Substantia nigra (tissue), 51 donors: ENCODE measurements at places on chromosomes 2 and 18.

DNA sequence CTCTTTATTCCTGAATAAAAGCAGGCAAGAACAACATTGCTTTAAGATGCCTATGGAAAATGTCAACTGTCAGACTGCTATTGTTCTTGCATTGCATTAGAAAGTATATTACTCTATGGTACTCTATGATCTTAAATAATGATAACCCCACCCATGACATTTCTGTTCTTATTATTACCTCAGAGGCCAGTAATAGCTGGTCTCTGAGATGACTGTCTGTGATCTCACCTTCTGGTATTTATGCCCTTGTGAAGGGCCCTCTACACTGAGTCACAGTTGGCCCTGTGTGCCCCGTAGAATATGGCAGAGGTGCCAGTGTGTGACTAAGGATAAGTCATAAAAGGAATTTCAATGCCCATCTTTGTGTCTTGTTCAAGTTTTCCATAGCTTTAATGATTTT lies 61.0 kb downstream of the SPP2 start:
- no peak for DNase-seq

DNA sequence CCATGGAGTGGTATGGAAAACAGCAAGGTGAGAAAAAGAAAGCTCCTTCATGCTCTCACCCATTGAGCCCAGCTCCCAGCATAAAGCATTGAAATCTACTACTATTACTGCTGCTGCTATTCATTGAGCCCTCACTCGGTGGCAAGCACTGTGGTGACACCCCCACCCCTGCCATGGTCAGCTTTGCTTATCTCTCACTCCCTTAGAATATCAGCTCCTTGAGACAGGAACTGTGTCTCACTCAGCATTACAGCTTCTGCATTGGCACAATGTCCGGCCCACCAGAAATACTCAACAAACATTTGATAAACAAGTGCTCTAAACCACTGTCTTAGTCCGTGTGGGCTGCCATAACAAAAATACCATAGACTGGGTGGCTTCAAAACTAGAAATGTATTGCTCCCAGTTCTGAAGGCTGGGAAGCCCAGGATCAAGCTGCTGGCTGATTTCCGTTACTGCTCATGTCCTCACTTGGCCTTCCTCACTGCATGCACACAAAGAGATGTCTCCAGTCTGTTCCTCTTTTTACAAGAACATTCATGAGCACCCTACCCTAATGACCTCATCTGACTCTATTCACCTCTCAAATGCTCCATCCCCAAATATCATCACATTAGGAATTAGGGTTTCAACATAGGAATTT lies 116.3 kb downstream of the ZBTB7C start:
- DNase-seq = no peak

GRCh38 chr2:45212953-45213635 lies 203.8 kb upstream of the SIX2 start:
- no peak for DNase-seq

DNA sequence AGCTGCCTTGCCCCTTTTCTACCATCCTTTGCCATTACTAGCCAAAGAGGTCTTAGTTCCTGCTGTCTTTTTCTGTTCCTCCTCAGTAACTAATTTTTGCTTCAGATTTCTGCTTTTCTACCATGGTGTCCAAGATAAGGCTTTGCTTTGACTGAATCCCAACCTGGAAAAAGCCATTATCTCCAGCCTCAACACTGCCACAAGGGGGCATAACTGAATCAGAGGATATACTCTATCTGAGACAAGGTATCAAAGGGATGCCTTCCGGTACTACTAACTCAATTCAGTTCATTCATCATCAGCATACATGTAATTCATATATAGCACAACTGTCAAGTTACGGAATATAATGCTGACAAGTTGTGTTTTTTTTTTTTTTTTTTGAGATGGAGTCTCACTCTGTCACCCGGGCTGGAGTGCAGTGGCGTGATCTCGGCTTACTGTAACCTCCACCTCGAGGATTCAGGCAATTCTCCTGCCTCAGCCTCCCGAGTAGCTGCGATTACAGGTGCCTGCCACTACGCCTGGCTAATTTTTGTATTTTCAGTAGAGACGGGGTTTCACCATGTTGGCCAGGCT lies 11.4 kb downstream of the OSGEPL1 start:
- no peak for DNase-seq

- no peak for DNase-seq
Observed at GRCh38 chr2:216402751-216403150, 9.5 kb upstream of the SMARCAL1 start.

DNA sequence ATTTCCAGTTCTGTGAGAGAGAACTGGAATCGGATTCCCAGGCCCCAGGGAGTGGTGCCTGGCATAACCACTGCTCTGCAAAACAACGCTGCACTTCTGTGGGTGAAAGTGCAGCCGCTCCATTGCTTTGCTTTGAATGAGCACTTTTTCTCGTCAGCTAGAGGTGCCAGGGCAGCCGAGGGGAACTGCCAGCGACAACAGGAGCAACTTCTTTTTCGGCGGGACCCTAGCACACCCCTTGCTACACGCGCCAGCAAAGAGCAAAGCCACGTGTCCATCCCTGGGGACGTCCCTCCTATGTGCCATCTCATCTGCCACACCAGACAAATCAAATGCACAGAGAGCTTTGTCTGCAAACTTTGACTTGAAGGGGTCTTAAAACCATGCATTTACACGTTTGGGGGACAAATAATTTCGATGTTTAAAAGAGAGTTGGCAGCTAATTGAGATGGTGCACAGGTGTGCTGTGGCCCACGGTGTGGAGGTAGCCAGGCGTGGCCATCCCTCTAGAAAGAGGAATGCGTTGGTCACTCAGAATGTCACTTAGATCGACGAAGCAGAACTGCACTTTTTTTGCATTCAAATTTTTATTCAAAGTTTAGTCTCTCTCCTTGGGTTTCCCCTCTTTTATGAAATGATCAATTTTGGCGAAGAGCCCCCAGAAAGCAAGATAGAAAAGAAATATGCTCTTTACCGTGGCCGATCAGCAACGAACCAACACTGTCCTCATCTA lies 151.8 kb downstream of the MBP start:
- no peak for DNase-seq

DNA sequence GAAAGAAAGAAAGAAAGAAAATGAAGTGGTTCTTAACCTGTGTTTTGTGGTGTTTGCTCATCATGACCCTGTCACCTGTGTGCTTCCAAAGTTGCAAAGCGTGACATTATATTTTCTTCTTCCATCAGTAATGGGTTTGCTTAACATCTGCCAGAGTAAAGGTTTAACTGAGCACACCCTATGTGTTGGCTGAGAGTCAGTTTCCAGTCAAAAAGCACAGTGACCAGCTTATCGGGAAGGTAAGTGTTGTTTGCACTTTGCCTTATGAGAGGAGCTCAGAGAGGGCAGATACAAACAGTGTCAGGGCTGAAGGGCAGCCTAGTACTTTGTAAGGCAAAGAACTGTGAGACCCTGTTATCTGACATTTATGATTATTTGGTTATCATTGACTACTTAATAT lies 406.2 kb upstream of the CWC22 start:
- no peak for DNase-seq

DNA sequence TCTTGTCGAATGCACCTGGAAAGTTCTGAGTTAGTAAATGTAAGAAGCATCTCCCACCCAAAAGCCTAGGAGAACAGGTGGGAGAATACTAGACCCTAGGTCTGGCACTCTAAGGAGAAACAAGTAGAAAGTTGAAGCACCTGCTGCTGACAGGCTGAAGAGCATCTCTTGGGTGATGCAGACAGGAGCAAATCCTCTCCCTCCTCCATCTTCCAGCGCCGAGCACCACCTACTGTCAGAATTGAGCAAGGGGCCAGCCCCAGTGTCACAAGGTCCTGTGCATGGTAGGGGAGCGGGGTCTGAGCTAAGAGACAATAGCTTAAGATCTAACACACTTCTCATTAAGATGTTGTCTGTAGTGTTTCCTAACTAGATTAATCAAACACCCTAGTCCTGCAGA lies 52.9 kb downstream of the HK2 start:
- no peak for DNase-seq

- DNase-seq = no peak
Observed at GRCh38 chr2:65754219-65754618, 321.8 kb upstream of the SPRED2 start.

- DNase-seq = no peak
Observed at GRCh38 chr2:196260546-196260945, 89.2 kb upstream of the STK17B start.

DNA sequence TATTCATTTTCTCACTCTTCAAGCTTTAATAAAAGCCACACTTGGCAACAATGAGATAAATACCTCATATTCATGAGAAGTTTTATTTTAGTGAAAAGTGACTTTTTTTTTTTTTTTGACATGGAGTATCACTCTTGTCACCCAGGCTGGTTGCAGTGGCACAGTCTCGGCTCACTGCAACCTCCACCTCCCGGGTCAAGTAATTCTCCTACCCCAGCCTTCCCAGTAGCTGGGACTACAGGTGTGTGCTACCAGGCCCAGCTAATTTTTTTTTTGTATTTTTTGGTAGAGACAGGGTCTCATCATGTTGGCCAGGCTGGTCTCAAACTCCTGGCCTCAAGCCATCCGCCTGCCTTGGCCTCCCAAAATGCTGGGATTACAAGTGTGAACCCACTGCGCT lies 47.0 kb downstream of the FRZB start:
- no peak for DNase-seq

DNA sequence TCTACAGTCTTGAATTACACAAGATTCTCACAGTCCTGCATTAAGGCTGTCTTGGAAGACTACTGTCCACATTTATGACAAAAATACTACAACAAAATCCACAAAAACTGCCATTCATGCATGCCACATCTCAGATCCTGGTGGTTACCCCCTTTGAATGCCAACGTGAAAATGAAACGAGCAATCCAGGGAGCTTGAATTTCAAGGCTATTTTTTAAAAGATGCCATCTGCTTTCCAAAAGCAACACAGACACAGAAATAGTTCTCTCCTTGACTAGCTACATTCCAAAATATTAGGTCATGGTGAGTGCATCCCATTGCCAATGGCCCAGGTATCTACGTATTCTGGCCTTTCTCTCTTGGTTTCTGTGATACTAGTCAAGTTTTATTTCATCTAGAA lies 36.3 kb downstream of the IRS1 start:
- DNase-seq = no peak

DNA sequence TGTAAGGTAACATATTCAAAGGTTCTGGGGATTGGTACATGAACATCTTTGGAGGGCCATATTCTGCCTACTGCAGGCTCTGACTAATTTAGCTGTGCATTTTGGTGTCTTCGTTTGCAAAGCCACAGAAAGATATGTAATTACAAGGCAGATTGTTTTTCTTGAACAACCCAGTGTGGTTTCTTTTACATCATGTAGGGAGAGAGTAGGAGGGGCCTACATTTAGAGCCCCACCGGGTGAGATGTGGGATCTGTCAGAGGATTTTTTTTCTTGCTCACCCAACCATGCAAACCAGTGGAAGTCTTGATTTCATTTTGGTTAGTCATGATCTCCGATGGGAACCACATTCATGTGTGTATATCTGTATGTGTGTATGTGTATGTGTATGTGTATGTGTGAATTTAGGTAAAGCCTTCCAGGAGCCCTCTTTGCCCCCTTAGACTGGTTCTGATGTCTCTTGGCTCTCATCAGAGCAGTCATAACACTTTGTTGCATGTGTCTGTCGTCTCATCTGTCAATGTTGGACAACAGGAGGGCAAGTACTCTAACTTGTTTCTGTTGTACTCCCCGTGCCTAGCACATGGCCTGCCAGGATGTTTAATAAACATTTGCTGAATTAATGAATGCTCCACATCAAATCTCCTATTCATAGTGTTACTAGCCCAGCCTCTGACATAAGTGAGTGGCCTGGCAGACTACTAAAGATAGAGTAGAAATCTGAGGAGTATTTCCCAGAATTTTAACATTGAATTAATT lies 239.9 kb downstream of the MTX2 start:
- no peak for DNase-seq

- DNase-seq = no peak
Observed at GRCh38 chr2:54644236-54644635, 79.2 kb upstream of the EML6 start.

GRCh38 chr18:63236406-63236805 lies 83.2 kb downstream of the BCL2 start:
- no peak for DNase-seq

GRCh38 chr2:23131066-23131575 lies 253.9 kb upstream of the KLHL29 start:
- DNase-seq = no peak

DNA sequence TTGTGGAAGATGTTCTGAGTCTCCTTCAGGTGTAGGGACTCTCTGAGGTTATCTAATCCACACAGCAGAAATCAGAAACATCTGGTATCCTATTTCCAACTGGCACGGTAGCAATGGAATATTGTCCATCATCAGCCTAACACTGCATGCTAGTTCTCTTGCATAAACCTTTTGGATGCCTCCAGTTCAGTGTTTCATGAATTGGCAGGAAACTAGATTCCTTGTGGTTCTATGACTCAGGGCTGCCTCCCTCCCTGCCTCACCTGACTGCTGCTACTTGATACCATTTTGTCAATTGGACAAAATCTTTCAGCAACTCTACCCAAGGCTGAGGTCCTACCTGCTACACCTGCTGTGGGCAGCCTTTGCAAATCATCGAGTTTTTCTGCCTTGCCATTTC lies 130.9 kb downstream of the TPGS2 start:
- DNase-seq = no peak

- no peak for DNase-seq
Observed at GRCh38 chr18:76619261-76619620, 124.2 kb upstream of the ZNF516 start.

GRCh38 chr2:237861875-237862527 lies 2.6 kb downstream of the RAMP1 start:
- no peak for DNase-seq

GRCh38 chr2:232873909-232874641 lies 4.0 kb downstream of the SNORC start:
- no peak for DNase-seq

DNA sequence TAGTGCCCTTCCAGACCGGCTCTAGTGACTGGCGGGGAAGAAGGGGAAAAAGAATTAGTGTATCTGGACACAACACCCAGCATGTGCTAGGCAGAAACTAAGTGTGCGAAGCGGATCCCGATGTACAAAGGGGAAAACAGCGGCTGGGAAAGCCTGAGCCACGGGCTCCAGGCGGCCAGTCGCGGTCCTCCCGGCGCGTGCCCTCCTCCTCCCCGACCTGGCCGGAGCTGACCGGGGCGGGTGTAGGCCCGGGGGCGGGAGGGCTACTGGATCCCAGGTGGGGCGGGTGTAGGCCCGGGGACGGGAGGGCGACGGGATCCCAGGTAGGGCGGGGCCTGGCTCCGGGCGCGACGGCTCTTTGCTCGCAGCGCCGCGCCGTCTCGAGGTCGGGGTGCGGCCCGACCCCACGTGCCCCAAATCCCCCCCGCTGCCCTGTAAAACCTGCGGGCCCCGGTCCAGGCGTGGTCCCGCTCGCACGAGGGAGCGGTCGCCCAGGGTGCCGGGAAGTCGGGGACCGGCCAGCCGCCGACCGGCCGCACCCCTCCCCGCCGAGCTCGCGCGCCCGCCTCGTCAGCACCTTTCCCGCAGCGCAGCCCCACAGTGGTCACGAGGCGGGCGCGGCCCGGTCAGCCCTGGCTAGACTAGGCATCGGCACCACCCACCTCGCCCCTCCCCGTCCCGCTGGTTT lies 48.8 kb downstream of the C2orf42 start:
- peak; percentile 73 for DNase-seq

DNA sequence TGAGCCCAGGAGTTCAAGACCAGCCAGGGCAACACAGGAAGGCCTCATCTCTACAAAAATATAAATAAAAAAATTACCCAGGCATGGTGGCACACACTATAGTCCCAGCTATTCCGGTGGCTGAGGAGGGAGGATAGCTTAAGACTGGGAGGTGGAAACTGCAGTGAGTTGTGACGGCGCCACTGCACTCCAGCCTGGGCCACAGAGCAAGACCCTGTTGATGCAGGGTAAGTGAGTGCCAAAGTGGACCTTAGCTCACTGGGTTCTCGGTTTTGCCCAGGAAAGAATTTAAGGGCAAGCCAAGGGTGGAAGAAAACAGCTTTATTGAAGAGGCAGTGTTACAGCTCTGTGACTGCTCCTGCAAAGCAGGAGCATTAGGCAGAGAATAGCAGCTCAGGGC lies 6.9 kb upstream of the ERICH2 start:
- DNase-seq = no peak
